ENCODE measurements at places on chromosomes 1 and 21. TPM values are rescaled to one million over a fixed set of nuclear protein-coding genes. Genes with fewer than 3 reads are reported as not detected.
A peak's percentile ranks its signal among the peaks of the same experiment; 100 is the strongest.

GRCh38 chr1:3928586-3928985 is 28.5 kb upstream of the C1orf174 start:
- no peaks in the 10 kb centered on the region for H3K4me1 ChIP-seq
- H3K36me3 ChIP-seq: no peaks in the 10 kb centered on the region
- DNase-seq: no peak
- no peaks in the 10 kb centered on the region for H3K27me3 ChIP-seq

DNA sequence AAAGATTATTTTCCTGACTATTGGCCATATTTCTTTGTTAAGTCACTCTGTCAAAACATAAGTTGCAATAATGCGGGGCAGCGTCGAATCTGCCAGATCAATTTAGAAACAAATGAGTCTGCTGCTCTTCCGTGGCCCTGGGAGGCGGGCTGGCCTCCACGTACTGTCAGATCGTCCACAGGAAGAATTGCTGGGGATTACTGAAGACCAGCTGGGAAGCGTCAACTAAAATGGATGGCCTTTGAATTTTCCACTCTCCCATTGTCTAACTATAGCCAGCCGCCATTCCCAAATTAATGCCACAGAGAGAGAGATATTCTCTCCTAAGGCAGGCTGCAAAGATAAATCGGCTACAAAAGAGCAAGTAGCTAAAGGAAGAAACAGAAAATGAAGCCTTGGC is 560.2 kb downstream of the SMYD3 start:
- no peak overlapping the region for H3K4me3 ChIP-seq
- DNase-seq: no peak
- no peaks in the 10 kb centered on the region for H3K36me3 ChIP-seq
- no peak overlapping the region for H3K27ac ChIP-seq

- H3K36me3 ChIP-seq: no peaks in the 10 kb centered on the region
- peaks cover 10% of the 10 kb centered on the region for H3K4me1 ChIP-seq
- DNase-seq: no peak
- H3K27me3 ChIP-seq: no peaks in the 10 kb centered on the region
- no peak overlapping the region for H3K27ac ChIP-seq
- no peak overlapping the region for H3K4me3 ChIP-seq
Observed at GRCh38 chr1:5947071-5947821, 45.0 kb downstream of the NPHP4 start.

DNA sequence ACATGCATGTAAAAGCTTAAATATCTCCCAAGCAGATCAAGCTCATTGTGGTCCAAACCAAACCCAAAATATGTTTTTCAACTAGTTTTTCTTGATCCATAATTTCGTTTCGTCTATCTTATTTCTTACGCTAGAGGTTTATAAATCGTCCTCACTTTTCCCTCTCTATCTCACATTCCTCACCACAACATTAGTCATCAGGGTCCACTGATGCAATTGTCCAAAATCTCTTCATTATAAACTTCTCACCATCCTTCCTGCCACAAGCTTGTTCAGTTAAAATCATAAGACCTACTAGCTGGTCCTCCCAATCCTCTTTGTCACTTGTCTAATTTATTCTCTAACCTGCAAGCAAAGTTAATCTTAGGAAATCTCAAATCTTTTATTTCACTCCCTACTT is 173.0 kb upstream of the PALMD start:
- DNase-seq: no peak
- no peaks in the 10 kb centered on the region for H3K4me1 ChIP-seq
- no peaks in the 10 kb centered on the region for H3K36me3 ChIP-seq
- H3K27ac ChIP-seq: no peak overlapping the region
- no peaks in the 10 kb centered on the region for H3K27me3 ChIP-seq

- no peak overlapping the region for H3K4me3 ChIP-seq
- H3K27me3 ChIP-seq: no peaks in the 10 kb centered on the region
- H3K4me1 ChIP-seq: no peaks in the 10 kb centered on the region
- H3K36me3 ChIP-seq: no peaks in the 10 kb centered on the region
- no peak overlapping the region for H3K27ac ChIP-seq
Observed at GRCh38 chr1:230609208-230609607, 33.1 kb upstream of the COG2 start.

- H3K27me3 ChIP-seq: no peaks in the 10 kb centered on the region
- H3K4me3 ChIP-seq: no peak overlapping the region
- H3K4me1 ChIP-seq: peaks cover 34% of the 10 kb centered on the region
- no peak for DNase-seq
- no peaks in the 10 kb centered on the region for H3K36me3 ChIP-seq
- peak overlapping the region; percentile 35 for H3K27ac ChIP-seq
Observed at GRCh38 chr1:45403298-45403697, 63.1 kb upstream of the MUTYH start.

DNA sequence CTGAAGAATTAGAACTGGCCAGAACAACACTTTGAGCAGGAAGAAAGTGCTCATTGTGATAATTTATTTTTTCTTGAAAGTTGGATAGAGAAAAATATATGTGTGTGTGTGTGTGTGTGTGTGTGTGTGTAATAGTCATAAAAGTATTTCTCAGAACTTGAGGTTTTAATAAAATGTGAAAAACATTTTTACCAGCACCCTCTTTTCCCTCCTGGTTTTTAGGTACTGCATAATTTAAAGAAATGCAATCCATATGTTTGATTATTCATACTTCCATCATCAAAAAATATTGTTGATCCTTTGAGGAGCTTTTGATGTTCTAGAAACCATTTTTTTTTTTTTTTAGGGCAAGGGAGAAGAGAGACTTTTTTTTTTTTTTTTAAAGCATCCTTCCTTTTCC is 66.8 kb upstream of the JUN start:
- no peaks in the 10 kb centered on the region for H3K4me1 ChIP-seq
- H3K27me3 ChIP-seq: no peaks in the 10 kb centered on the region
- no peaks in the 10 kb centered on the region for H3K36me3 ChIP-seq
- DNase-seq: no peak

TLR5 gene
- total RNA-seq: 2.4 TPM

MACO1 gene
- total RNA-seq: 23.2 TPM

- DNase-seq: no peak
- H3K27ac ChIP-seq: peak overlapping the region; percentile 40
- H3K4me3 ChIP-seq: no peak overlapping the region
- no peaks in the 10 kb centered on the region for H3K4me1 ChIP-seq
- no peaks in the 10 kb centered on the region for H3K36me3 ChIP-seq
Observed at GRCh38 chr1:115282807-115283208, 55.2 kb downstream of the NGF start.

DNA sequence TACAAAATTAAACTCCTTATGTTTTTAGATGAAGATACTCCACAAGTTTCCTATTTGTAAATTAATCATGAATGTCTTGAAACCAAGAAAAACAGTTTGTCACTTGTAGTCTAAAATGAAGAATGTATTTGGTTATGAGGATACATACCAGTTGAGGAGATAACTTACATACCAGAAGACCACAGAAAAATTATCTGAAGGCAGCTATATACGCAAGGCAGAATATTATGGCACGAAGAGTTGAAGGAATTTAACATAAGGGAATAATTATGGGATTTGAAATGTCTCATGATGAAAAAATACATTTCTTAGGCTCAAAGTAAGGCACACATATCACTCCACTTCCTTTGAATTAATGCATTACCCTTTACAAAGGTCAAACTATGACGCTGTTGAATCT is 73.3 kb downstream of the IFI44 start:
- DNase-seq: no peak
- peaks cover 2% of the 10 kb centered on the region for H3K27me3 ChIP-seq
- no peaks in the 10 kb centered on the region for H3K36me3 ChIP-seq
- no peak overlapping the region for H3K27ac ChIP-seq

DNA sequence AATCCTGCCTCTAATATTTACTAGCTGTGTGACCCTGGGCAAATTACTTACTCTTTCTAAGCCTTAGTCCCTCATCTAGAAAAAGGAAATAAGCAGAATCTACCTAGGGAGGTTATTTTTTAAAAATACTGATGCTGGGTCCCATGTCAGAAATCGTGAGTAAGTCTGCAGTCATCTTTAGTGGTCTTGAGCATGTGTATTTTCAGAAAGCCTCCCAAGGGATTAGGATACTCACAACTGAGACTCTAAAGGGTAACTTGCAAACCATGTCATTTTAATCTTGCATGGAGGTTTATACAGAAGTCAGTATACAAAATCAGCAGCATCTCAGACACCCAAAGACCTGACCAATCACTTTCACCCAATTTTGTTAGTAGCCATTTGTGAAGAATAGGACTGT is 43.2 kb downstream of the DSTYK start:
- no peak overlapping the region for H3K27ac ChIP-seq
- no peaks in the 10 kb centered on the region for H3K4me1 ChIP-seq
- DNase-seq: no peak
- no peak overlapping the region for H3K4me3 ChIP-seq
- no peaks in the 10 kb centered on the region for H3K27me3 ChIP-seq
- peaks cover 24% of the 10 kb centered on the region for H3K36me3 ChIP-seq

GRCh38 chr1:46532498-46533178 is 18.8 kb downstream of the KNCN start:
- peaks cover 5% of the 10 kb centered on the region for H3K4me1 ChIP-seq
- no peak overlapping the region for H3K4me3 ChIP-seq
- no peaks in the 10 kb centered on the region for H3K27me3 ChIP-seq
- no peaks in the 10 kb centered on the region for H3K36me3 ChIP-seq

DNA sequence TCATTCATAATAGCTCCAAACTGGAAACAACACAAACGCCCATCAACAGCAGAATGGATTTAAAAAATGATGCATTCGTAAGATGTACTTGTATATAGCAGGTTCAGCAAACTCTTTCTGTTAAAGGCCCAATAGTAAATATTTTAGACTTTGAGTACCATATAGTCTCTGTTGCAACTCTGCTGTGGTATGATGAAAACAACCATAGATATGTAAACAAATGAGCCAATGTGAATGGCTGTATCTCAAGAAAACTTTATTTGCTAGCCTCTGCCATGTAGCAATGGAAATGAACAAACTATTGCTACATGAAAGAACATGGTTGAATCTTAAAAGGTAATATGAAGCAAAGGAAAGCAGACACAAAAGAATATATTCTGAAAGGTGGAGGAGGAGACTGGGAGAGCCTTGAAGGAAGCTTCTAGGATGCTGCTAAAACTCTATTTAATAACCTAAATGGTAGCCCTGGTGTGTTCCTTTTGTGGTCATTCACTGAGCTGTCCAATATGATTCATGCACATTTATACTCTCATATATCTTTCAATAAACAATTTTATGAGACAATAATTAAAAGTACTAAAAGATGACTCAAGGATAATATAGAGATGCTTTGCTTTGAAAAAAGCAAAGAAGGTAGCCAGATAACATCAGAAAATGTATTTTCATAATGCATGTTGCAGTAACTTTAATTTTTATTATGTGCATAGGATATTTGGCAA is 29.1 kb upstream of the FMO3 start:
- no peaks in the 10 kb centered on the region for H3K27me3 ChIP-seq
- no peaks in the 10 kb centered on the region for H3K36me3 ChIP-seq
- H3K4me3 ChIP-seq: no peak overlapping the region
- no peak overlapping the region for H3K27ac ChIP-seq

- H3K27me3 ChIP-seq: no peaks in the 10 kb centered on the region
- H3K4me3 ChIP-seq: no peak overlapping the region
- H3K27ac ChIP-seq: no peak overlapping the region
- peaks cover 9% of the 10 kb centered on the region for H3K36me3 ChIP-seq
- DNase-seq: no peak
- no peaks in the 10 kb centered on the region for H3K4me1 ChIP-seq
Observed at GRCh38 chr1:85327759-85328158, 51.3 kb upstream of the BCL10 start.

DNA sequence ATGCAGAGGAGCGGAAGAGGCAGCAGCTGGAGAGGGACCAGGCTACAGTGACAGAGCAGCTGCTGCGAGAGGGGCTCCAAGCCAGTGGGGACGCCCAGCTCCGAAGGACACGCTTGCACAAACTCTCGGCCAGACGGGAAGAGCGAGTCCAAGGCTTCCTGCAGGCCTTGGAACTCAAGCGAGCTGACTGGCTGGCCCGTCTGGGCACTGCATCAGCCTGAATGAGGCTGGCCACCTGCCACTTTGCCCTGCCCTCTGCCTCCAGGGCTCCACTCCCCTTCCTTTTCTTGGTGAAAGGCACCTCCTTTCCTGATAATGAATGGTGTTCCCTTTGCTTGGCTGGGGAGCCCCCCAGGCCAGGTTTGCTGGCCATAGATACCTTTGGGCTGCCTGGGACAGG is 3.3 kb upstream of the HMGN2 start:
- no peaks in the 10 kb centered on the region for H3K27me3 ChIP-seq
- H3K4me3 ChIP-seq: no peak overlapping the region
- H3K4me1 ChIP-seq: peaks cover 18% of the 10 kb centered on the region
- no peak for DNase-seq
- H3K27ac ChIP-seq: no peak overlapping the region
- H3K36me3 ChIP-seq: no peaks in the 10 kb centered on the region

DENND2C gene
- total RNA-seq: 1.3 TPM

VANGL2 gene
- 1.4 TPM for total RNA-seq

- no peak overlapping the region for H3K4me3 ChIP-seq
- no peaks in the 10 kb centered on the region for H3K36me3 ChIP-seq
- H3K27me3 ChIP-seq: no peaks in the 10 kb centered on the region
- DNase-seq: no peak
- H3K27ac ChIP-seq: no peak overlapping the region
- no peaks in the 10 kb centered on the region for H3K4me1 ChIP-seq
Observed at GRCh38 chr1:230758709-230759368, 11.7 kb downstream of the CAPN9 start.

GRCh38 chr1:170567214-170567613 is 35.2 kb downstream of the GORAB start:
- H3K4me3 ChIP-seq: no peak overlapping the region
- H3K27ac ChIP-seq: no peak overlapping the region
- H3K27me3 ChIP-seq: no peaks in the 10 kb centered on the region
- no peaks in the 10 kb centered on the region for H3K36me3 ChIP-seq
- DNase-seq: no peak
- no peaks in the 10 kb centered on the region for H3K4me1 ChIP-seq

DNA sequence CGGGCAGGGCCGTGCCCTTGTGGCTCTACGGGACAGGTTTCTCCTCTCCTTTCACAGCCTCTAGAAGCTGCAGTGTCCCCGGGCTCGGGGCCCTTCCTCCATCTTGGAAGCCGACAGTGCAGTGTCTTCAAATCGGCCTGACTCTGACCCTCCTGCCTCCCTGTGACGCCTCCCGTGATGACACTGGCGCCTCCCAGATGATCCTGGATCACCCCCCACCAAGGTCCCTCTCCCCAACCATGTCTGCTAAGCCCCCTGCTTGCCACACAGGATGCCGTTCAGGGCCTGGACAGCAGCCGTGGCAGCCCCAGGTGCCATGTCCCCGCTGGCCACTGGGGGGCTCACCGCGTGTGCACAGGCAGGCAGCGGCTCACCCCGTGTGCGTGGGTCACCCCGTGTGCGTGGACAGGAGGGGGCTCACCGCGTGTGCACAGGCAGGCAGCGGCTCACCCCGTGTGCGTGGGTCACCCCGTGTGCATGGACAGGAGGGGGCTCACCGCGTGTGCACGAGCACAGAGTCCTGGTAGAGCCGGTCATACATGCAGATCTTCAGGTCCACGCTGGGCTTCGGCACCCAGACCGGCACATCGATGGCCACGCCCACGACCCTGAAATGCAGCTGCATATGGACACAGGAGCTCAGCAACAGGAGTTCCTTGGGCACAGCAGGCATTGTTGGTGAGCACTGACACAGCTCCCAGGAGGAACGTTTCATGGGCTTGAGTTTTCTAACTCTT is 24.9 kb upstream of the TMEM52 start:
- peak; percentile 65 for DNase-seq
- H3K36me3 ChIP-seq: no peaks in the 10 kb centered on the region
- H3K4me3 ChIP-seq: peak overlapping the region; percentile 29
- H3K27me3 ChIP-seq: no peaks in the 10 kb centered on the region
- H3K4me1 ChIP-seq: peaks cover 18% of the 10 kb centered on the region

CLDN19 gene
- total RNA-seq: not detected

- peaks cover 14% of the 10 kb centered on the region for H3K4me1 ChIP-seq
- no peak for DNase-seq
- no peaks in the 10 kb centered on the region for H3K27me3 ChIP-seq
- H3K36me3 ChIP-seq: peaks cover 17% of the 10 kb centered on the region
- no peak overlapping the region for H3K4me3 ChIP-seq
Observed at GRCh38 chr1:35407743-35408142, 139.2 kb downstream of the ZMYM4 start.

SPRR2D gene
- not detected for total RNA-seq
